GM20000 (cell line): ENCODE measurements at places on chromosomes 5 and 9.
A peak's percentile ranks its signal among the peaks of the same experiment; 100 is the strongest.

DNA sequence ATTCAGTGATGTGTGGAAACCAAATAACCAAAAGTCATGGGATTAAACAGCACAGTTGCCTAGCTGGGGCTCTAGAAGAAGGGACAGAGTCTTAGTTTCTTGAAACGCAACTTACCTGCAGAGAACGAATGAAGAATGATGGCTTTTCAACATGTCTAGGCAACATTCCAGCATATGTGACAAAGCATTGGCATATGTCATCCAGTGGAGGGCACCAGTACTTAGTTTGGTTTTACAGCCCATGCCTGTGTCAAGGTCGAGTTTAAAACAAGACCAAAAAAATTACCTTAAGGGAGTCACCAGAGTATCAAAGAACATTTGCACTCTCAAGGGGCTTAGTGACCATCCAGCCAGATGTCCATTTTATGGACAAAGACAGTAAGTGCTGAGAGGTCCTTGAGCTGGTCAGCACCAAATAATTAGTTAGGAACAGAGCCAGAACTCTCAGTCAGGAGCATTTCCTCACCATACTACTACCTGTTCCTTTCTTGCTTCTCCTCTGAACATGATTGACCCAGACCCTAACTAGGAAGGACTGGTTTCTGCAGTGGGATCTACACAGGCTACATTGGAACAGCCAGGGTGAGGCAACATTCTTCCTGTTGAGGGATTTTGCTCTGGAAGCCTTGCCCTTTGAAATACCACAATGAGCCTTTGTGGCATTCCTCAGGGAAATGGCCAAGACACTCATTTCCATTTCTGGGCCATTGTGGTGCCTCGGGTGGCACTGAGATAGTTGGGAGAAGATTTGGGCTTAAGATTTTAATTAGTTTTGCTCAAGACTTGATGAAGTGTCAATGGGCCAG is 75.4 kb upstream of the ANKH start:
- peak; percentile 37 for DNase-seq

- DNase-seq = no peak
Observed at GRCh38 chr5:37847978-37848425, 8.2 kb upstream of the GDNF start.

DNA sequence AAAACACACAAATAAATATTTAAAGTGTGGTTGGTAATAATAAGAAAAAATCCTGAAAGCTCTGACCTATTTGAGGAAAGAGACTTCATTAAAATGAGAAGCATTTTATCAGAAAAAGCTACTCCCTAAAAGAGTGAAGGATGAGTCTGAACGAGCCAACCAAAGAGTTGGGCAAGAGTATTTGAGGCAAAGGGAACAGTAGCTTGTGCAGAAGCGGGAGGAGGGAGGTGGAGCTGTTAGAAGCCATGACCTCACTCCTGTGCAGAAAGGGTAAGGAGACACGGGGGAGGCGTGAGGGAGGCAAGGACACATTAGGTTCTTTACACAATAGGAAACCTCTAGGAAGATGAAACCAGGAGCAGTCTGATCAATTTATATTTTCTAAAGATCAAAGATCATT is 29.4 kb downstream of the SH3RF2 start:
- no peak for DNase-seq

DNA sequence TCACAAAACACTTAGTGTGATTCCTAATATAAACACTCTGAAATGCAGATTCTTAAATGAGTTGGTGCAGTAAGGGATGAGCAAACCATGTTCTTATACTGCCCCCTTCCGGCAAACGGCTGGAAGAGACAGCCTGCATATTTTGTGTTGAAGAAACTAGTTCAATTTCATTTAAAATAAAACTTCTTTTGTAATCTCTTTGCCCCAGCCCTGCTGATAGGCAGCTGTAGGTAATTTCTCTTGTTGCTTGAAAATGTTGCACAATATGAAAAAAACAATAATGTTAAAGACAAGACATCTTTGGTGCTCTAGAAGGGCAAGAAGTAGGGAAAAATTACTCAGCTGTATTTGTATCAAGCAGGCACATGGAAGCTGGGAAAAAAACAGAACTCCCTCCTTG is 89.7 kb upstream of the CCNG1 start:
- DNase-seq = peak; percentile 75

- no peak for DNase-seq
Observed at GRCh38 chr9:84990416-84990815, 320.9 kb downstream of the NTRK2 start.

DNA sequence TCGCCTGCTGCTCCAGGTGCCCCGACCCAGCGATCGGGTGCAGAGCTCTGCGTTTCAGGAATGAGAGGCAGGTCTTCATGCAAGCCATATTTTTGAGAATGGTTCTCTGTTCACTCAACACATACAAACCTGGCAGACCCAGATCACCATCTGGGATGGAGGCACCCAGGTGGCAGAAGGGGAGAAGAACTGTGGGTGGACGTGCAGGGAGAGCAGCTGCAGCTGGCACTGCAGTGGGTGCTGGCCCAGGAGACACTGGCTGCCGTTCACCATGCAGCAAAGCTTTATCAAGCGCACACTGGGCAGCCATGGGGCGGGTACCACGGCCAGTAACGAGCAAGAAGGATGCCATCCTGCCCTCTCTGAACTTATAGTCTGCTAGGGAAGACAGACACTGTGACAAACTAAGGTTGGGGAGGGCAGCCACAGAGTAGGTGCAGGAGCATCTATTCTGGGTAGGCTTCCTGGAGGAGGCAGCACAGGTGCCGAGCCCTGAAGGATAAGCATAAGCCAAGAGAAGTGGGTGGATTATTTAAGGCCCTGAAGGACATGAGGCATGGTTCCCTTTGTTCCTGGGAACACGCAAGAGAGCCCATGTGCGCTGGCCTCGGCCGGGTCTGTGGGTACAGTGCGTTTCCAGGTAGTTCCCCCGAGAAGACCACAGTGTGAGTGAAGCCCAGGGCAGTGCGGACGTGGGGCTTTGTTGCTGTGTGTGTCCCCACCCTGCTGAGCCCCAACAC is 46.2 kb upstream of the FCN2 start:
- DNase-seq = no peak

DNA sequence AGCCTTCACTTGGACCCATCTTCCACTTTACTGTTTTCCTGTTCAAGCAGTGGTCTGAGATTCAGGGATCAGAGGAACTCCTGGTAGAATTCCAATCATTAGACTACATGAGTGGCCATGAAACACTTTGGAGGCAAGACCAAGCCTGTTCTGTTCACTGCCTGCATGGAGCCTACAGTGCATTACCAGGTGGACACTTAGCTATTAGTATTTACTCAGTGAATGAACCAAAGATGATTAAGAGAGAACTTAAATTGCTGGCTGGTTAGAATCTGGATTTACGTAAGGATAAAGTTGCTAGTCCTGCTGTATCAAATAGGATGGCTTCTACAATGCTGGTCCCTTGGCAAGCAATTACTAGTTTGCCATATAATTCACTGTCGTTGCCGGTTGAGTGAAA is 245.5 kb downstream of the ARRDC3 start:
- no peak for DNase-seq

DNA sequence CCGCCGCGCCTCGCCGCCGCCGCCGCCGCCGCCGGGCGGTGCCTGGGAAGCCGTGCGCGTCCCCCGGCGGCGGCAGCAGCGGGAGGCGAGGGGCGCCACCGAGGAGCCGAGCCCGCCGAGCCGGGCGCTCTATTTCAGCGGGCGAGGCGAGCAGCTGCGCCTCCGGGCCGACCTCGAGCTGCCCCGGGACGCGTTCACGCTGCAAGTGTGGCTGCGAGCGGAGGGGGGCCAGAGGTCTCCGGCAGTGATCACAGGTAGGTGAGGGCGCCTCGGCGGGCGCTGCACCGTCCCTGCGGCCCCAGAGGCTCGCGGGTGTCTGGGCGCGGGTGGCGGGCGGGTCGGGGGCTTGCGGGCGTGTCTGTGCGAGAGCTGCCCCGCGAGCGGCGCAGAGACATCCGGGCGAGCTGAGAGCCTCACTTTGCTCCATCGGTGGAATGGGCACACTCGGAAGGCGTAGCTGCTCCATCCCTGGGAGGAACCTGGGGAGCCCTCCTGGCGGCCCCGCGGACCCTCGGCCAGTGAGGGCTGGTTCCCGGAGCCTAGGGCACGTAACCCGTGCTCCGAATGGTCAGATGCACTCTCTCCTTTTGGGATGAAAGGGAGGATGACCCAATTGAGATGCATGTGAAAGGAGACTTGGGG is 864 bp downstream of the PAPPA start:
- DNase-seq = peak; percentile 32

- DNase-seq = no peak
Observed at GRCh38 chr9:72309364-72310133, 55.5 kb downstream of the ZFAND5 start.

- no peak for DNase-seq
Observed at GRCh38 chr9:79955300-79955699, 383.5 kb downstream of the TLE4 start.

- DNase-seq = no peak
Observed at GRCh38 chr9:134252084-134252830, 74.0 kb upstream of the RXRA start.

- no peak for DNase-seq
Observed at GRCh38 chr9:127566351-127567001, 45.6 kb upstream of the STXBP1 start.

- DNase-seq = no peak
Observed at GRCh38 chr5:31574772-31575171, 42.7 kb downstream of the C5orf22 start.

- DNase-seq = no peak
Observed at GRCh38 chr9:135850737-135851136, 56.6 kb downstream of the CAMSAP1 start.

DNA sequence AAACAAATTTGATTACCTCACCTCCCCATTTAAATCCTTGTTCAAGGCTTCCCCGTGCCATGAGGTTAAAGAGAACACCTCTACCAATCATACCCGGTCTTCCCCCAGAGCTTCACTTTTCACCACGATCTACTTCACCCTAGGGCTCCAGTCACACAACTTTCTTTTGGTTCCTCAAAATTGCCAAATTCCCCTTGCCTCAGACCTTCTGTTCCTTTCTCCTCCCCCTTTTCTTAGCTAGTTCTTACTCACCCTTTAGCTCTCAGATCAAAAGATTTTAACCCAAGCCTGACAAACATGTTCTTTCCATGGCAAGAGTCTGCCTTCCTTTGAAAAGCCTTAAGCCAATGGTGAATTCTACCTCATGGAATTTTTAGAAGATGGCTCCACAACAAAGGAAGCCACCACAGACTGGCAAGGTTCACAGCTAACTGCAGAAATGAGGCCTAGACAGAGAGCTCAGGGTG is 56.7 kb downstream of the MAPKAP1 start:
- peak; percentile 70 for DNase-seq

DNA sequence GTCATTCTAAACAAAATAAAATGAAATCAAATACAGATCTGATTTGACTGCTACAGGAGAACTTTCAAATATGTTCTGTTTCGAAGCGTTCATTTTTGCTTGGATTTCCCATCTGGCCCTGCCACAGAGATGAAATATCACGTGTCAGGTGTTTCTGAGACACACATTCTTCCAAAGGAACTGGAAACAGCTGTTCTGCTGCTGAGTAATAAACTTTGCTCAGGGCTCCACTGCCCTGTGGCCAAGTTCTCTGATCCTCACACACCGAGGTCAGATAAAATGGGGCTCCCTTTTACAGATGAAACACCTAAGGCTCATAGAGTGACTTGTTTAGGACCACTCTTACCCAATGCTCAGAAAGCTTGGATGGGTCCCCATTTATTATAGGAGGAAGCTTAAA is 42.5 kb downstream of the FRMPD1 start:
- no peak for DNase-seq

- DNase-seq = no peak
Observed at GRCh38 chr5:53037141-53037859, 48.1 kb downstream of the ITGA2 start.

GRCh38 chr5:83256091-83256780 is 178.9 kb downstream of the XRCC4 start:
- no peak for DNase-seq

- peak; percentile 84 for DNase-seq
Observed at GRCh38 chr5:157271740-157272271, 5.9 kb downstream of the CYFIP2 start.

GRCh38 chr5:54484219-54484894 is 28.9 kb downstream of the HSPB3 start:
- no peak for DNase-seq

DNA sequence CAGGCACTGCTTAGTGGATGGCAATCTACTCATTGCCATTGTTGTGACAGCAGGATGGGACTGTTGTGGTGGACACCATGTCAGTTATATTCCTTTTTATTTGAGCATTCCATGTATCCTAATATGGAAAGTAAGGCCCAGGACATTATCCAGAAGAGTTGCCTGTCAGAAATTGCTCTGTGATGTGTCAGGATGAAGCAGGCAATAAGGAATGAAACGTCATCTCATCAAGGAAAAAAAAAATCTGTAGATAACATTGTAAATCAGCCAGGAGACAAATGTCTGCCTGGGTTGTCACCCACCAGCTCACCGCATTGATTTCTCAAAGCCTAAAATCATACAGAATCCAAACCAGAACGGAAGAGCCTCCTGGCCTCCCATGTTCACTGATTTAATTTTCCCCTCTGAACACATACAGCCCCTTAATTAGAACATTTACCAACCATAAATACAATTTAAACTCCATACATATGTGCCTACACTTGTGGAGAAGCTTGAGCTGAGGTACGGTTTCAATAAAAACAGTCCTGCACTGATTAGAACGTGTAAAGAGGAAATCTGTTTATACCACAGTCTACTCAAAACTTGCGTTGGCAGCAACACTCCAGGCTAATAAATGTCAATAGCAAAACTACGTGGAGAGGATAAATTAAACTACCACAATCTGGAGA is 73.9 kb downstream of the FOXD1 start:
- no peak for DNase-seq

DNA sequence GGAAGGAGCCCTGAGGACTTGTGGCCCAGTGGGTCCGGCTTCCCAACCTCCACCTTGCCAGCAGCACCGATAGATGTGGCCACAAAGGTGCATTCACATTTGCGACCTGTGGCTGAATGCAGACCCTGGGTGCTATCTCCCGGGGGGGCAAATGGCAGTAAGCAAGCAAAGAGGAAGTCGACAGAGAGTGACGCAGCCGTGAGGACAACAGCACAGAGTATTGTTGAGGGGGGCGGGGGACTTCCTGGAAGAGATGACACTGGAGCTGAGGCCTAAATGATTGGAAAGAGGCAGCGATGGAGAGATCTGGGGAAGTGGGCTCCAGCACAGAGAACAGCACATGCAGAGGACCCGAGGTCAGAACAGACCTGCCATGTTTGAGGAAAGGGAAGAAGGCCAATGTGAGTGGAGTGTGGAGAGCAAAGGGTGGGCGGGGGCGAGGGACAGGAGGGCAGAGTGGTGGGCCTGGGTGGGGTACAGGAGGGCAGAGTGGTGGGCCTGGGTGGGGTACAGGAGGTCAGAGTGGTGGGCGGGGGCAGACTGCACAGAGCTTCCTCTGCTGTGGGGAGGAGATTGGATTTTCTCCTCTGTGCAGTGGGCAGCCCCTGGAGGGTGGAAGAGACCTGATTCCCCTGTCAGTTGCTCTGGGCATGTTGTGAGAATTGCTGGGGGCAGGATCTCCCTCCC is 42.6 kb downstream of the ADAMTS2 start:
- DNase-seq = no peak
